Activated CD8-positive, alpha-beta memory T cell treated with anti-CD3 and anti-CD28 coated beads for 1 hour (primary cell): ENCODE measurements at places on chromosomes 12 and 14.

DNA sequence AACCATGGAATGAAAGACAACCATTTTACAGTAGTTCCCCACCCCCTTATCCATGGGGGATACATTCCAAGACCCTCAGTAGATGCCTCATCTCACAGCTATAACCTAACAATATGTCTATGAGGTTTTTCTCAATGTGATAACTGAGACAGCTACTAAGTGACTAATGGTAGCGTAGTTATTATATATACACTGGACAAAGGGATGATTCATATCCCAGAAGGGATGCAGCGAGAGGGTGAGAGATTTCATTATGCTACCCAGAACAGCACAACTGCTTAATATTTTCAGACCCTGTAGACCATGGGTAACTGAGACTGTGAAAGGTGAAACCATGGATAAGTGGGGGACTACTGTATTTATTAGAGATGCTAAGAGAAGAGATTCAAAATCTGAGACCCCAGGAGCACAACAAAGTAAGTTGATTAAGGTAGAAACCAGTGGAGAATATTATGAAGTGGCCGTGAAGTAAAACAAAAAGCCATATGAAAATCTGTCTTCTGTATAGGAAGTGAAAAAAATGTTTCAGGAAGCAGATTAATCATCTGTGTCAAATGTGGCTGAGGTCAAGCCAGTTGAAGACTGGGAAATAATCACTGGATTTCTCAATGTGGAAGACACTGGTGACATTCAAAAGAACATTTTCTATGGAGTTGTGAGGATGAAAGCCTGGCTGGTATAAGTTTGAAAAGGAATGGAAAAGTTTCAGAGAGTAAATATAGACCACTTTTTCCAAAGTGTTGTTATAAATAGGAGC, 77.2 kb downstream of the RPL10L start:
- no peak for DNase-seq

GRCh38 chr14:27727251-27727770, 1039.3 kb upstream of the FOXG1 start:
- DNase-seq, result no peak

DNA sequence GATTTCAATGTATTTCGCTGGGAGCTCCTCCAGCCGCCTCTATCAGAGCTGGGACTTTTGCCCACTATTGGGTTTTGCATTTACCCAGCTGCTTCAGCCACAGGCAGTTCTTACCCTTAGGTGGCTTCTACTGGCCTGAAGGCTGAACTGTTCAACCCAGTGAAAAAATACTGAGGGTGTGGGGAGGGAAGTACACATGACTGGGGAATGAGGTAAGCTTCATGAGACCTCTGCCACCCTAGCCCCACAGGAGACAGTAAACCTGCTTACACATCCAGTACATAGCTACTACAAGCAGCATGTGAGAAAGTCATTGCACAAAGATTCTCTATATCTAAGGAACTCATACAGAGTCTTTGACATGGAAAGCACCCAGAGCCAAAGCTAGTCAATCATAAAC, 411.1 kb downstream of the SYT1 start:
- DNase-seq, result no peak

DNA sequence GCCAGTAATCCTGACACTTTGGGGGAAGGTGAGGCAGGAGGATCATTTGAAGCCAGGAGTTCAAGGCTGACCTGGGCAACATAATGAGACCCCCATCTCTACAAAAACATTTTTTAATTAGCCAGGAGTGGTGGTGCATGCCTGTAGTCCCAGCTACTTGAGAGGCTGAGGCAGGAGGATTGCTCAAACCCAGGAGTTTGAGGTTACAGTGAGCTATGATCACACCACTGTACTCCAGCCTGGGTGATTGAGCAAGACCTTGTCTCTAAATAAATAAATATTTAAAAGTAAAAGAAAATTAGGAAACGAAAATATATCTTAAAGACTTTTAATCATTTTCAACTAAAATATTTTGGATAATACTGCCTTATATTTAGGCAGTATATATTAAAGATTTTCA, 25.9 kb downstream of the CKB start:
- no peak for DNase-seq

- DNase-seq, result no peak
These were observed 117.8 kb downstream of the BTG1 start for GRCh38 chr12:92027701-92028440.

DNA sequence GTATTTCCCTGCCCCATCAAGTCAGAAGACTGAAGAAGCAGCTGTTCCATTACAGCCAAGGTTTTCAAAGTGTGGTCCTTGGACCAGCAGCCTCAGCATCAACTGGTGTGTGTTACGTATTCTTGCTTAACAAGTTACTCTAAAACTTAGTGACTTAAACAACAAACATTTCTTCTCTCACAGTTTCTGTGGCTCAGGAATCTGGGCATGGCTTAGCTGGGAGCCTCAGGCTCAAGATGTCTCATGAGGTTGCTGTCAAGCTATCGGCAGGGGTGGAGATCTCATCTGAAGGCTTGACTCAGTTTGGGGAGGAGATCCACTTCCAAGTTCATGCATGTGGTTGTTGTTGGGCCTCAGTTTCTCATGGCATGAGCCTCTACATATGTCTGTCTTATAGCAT, 174.5 kb downstream of the KTN1 start:
- no peak for DNase-seq

DNA sequence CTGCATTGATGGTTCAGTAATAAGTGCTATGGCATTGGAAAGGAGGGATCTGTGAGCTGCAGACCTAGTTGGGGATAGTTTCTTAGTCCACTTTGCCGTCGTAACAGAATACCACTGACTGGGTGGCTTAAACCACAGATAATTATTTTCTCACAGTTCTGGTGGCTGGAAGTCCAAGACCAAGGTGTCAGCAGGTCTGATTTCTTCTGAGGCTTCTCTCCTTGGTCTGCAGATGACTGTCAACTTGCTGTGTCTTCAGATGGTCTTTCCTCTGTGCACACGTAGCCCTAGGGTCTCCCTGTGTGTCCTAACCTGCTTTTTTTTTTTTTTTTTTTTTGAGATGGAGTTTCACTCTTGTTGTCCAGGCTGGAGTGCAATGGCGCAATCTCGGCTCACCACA, 126.1 kb downstream of the MYRFL start:
- no peak for DNase-seq

- no peak for DNase-seq
These were observed 62.8 kb downstream of the BHLHE41 start for GRCh38 chr12:26062006-26062405.

- DNase-seq, result no peak
These were observed 739 bp downstream of the JPH4 start for GRCh38 chr14:23577710-23578392.

DNA sequence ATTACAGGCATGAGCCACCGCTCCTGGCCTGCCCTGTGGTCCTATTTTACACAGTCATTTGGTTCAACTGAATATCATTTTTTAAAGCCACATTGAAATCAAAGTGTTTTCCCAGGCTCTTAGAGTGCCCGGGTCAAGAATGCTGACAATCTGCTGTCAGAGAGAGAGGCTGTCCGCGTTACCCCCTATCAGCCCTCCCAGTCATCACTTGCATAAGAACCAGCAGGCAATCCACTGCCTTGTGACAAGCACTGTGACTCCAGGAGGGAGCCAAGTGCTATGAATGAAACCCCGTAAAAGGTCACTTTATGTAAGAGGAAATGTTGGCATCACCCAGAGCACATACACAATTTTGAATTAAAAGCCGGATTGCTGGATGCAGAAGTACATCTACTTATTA, 13.5 kb downstream of the PHLDA1 start:
- no peak for DNase-seq

DNA sequence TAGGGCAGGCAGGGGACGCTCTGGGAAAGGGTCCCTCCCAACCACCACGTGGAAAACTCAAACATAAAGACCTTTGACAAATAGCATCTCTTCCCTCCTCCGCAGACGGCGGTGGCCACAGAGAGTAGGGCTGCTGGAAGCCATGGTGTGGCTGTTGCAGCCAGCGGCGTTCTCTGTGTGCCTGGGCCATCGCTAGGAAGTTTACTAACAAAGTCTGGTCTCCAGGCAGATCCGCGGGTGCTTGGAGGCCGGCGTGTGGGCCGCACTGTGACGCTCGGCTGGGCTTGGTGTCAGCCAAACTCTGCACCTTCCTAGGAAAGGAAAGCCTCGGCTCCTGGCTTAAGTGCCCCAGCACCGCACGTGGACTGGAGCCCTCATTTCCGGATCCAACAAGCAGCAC, 65.6 kb downstream of the CCDC88C start:
- no peak for DNase-seq

- no peak for DNase-seq
These were observed 11.3 kb downstream of the AMN start for GRCh38 chr14:102933618-102934231.

- no peak for DNase-seq
These were observed 109.7 kb downstream of the CRADD start for GRCh38 chr12:93786656-93787397.

DNA sequence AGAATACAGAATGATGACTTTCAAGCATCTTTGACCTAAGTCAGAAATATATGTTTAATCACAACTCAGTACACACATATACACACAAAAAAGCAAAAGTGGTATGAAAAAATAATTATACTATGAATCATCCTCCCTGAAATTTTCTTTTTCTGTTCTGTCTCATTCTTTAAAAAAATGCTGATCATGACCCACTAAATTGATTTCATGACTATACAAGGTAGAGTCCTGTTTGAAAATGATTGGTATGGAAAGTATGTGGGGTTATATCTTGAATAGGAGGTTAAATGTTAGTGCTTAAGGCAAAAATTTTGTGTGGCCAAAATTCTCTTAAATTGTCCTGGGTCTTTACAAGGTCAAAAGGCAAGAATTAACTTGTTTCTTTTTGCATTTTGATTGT, 80.4 kb downstream of the SUDS3 start:
- no peak for DNase-seq

- no peak for DNase-seq
These were observed 249.1 kb downstream of the AKAP6 start for GRCh38 chr14:32578181-32578580.

DNA sequence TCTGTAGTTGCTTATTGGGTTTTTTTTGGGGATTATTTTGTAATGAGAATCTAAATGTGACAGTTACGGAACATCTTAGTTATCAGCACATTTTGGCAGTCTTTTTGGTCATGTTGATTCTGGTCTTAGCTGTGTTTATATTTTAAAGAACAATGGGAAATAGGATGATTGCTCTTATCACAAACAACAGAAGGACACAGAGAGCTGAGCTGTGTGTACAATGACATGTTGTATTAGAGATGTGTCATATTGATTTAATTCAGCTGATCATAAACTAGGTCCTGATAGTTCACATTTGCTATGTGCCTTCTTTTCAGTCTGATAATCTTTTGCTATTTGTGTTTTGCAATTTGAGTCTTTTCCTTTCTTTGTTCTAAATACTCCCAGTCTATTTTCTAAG, 781.7 kb downstream of the TRHDE start:
- no peak for DNase-seq

DNA sequence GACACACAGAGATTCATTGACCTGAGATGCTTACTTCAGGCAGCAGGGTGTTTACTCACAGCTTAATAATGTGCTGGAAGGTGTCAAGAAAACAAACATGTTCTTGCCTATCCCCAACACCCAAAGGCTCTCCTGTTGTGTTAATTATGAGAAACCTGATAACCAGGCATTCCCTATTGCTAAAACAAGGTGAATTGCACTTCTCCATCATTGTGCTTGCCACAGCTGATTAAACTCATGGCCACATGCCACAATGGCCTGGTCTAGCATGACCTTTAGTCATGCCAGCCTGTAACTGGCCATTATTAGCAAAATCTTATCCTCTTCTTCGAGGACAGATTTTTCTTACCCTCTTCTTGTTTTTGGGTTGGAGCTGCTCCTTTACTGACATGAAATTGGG, 21.4 kb downstream of the SMOC1 start:
- DNase-seq, result no peak

- no peak for DNase-seq
These were observed 169.4 kb downstream of the FOXN3 start for GRCh38 chr14:89247457-89248122.

DNA sequence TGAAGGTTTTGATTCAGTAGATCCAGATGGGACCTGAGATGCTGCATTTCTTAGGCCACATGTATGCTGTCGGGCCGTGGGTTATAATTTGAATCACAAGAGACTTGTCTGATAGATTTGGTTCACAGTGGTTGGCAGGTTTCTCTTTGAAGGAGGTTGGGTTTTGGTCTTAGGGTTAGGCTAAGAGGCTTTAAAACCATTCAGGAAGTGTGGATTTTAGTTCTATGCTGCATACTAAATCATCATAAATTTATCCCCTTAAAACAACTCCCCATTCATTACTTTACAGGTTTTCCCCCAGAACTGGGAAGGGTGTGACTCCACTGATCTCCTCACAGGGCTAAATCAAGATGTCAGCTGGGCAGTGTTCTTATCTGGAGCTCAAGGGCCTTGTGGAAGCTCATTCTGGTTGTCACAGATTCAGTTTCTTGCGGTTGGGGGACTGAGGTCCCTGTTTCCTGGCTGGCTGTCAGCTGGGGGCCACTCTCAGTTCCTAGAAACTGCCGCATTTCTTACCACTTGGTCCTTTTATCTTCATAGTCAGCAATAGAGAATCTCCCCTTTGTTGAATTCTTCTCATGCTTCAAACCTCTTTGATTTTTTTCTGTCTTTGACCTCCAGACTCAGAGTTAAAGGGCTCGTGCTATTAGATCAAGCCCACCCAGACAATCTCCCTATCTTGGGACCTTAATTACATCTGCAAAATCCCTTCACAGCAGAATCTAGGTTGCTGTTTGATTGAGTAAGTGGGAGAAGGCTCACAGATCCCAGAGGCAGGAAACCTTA, 20.6 kb upstream of the PCNX1 start:
- no peak for DNase-seq

- no peak for DNase-seq
These were observed 2.0 kb upstream of the CPNE8 start for GRCh38 chr12:38907201-38907923.

- DNase-seq, result no peak
These were observed 1.7 kb upstream of the NEK9 start for GRCh38 chr14:75128596-75128990.

GRCh38 chr12:32777159-32777558, 21.5 kb upstream of the YARS2 start:
- DNase-seq, result no peak

DNA sequence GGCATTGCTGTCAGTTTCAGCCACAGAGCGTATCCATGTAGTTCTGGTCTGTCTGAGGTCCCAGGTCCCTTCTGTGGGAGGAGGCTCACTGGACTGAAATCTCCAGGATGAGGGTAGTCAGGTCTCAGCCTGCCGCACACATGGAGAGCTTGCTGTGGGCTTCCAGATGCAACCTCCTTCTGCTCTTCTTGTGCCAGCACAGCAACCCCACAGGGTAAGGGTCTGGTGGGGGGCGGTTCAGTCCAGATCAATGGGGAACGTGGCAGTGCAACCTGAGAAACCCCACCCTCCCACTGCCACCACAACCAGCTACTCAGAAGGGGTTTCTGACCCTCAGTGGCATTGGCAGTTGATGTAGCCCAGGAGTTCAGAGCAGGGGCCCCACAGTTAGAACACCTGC, 61.2 kb downstream of the BEGAIN start:
- no peak for DNase-seq

GRCh38 chr14:76844223-76844622, 18.0 kb downstream of the LRRC74A start:
- DNase-seq, result peak; percentile 14

DNA sequence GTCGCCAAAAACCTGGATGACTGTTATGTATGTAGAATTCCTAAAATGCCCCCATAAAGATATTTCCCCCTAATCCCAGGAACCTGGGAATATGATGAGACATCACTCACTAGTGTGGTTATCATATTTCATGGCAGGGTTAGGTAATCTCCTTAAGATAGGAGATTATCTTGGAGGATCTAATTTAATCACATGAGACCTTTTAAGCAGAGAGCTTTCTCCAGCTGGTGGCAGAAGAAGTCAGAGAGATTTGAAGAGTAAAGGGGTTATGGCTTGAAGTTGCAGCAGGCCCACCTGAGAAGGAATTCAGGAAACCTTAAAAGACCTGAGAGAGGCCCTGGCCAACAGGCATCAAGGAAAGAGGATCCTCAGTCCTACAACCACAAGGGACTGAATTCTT, 53.6 kb downstream of the DYRK2 start:
- DNase-seq, result no peak
